NCI-H345 (cell line): ENCODE measurements at places on chromosomes 16 and 17.

- DNase-seq: no peak
These were observed 857 bp upstream of the STAT5A start for GRCh38 chr17:42287305-42287976.

- DNase-seq: no peak
These were observed 24.3 kb downstream of the SPECC1 start for GRCh38 chr17:20033415-20033814.

GRCh38 chr16:84184775-84185174 lies 2.1 kb downstream of the TAF1C start:
- no peak for DNase-seq

- no peak for DNase-seq
These were observed 26.6 kb downstream of the ACSF3 start for GRCh38 chr16:89120281-89120680.

DNA sequence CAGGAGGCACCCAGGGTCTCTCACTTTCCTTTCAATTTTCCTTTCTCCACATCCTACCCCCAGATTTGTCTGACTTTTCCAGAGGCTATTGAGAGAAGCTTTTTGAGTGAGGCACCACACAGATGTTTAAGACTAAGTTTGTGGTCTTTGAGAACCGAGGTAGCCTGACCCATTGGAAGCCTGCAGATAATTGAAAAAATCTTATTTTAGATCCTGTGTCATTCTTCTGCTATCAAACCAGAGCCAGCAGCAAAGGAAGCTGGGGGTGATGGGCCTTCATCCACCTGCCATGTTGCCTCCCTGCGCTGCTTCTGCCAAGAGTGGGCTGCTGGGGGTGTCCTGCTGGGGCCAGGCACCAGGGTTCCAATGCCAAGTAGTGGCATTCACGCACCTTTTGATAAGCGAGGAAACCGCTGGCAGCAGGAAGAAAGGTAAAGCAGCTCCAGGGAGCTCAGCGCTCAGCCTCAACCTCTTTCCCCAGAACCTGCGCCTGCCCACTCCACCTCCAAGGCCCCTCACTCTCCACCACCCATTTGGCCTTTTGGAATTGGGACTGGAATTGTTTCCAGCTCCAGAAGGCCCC lies 55.6 kb downstream of the MPRIP start:
- no peak for DNase-seq

DNA sequence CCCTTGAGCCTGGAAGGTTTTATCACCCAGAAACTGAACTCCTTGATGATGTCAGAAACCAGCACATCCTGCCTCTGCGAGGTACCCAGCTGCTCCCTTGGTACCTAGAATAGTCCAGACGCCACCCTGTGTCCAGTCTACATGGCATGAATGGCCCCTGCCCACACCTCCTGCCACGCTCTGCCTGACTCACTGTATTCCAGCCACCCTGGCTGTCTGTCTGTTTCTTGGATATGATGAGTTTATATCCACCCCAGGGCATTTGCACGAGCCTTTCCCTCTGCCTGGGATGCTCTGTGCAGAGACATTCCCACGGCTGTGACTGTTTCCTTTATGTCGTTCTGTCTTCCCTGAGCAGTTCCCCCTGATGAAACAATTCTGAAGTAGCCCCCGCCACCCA lies 68.7 kb downstream of the CRISPLD2 start:
- DNase-seq: no peak

GRCh38 chr16:75618780-75619179 lies 4.3 kb downstream of the ADAT1 start:
- no peak for DNase-seq

DNA sequence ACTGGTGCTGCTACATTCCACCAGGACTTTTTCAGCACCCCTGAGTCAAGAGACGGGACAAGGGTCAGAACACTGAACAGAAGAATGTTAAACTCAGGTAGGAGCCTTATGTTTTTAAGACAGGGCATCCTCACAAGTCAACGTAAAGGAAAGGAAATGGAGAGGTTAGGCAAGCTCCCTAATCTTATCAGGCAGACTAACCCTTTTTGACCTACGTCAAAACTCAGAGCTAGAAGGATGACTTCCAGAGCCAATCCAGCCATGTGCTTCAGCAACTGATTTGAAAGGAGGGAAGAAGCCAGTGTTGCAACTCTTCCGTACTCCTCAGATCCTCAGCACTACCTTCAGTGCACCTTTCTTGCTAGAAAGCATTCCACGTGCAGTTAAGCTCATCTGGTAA lies 46.8 kb downstream of the REXO5 start:
- DNase-seq: no peak

DNA sequence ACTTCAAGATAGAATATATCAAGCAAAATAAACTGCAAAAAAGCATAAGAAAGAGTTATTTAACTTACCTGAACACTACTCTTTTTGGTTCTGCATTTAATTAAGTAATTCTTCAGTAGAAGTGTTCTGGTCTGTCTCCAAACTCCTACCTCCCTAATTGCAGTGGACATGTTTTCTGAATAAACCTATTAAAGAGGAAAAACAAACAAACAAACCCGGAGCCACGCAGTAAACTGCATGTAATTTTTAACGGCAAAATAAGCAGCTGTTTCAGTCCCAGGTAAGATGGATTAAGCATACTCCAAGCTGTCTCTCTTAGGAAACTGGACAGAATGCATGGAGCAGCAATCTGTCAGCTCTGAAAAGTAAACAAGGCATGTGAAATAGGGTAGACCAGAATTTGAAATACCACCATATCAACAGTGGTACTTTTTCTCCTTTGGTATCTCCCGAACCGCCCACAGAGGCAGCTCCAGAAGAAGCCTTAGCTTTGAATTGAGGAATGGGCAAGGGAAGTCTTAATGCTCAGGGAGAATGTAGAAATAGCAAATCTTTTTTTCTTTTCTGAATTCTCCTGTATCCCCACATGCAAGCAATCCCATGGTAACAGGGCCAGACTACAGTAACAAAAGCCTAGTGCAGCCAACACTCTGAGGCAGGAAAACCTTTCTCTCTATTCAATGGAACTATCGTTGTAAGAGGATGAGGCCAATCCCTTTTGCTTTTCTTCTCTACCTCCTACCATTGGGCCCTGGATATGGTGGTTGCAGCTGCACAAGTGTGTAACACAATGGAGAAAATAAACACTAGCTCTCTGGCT lies 12.5 kb downstream of the ABCA5 start:
- peak; percentile 75 for DNase-seq

- no peak for DNase-seq
These were observed 693.0 kb upstream of the SOX9 start for GRCh38 chr17:71427801-71428200.

DNA sequence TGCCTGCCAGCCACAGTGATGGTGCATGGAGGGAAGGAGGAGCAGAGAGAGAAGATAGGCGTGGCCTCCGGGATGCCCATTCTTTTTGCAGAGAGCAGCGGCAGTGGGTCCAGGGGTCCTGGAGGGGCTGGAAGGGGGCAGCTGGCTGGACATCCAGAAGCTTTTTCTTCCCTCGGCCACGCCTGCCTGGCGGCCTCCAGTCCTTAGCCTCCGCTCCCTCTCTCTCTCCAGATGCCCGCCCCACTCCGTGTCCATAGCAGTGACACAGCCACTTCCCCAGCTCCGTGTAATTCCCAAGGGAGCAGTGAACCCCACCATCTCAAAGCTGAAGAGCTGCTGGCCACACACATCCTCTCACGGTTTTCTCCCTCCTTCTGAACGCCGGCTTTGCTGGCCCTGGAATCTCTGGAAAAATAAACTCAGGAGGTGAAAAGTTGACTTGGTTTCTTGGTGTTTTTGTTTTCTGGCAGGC lies 26.3 kb upstream of the CDC42EP4 start:
- no peak for DNase-seq

- DNase-seq: no peak
These were observed 155.6 kb upstream of the CHMP6 start for GRCh38 chr17:80835816-80836657.

GRCh38 chr17:63698886-63699637 lies 863 bp downstream of the LIMD2 start:
- no peak for DNase-seq

DNA sequence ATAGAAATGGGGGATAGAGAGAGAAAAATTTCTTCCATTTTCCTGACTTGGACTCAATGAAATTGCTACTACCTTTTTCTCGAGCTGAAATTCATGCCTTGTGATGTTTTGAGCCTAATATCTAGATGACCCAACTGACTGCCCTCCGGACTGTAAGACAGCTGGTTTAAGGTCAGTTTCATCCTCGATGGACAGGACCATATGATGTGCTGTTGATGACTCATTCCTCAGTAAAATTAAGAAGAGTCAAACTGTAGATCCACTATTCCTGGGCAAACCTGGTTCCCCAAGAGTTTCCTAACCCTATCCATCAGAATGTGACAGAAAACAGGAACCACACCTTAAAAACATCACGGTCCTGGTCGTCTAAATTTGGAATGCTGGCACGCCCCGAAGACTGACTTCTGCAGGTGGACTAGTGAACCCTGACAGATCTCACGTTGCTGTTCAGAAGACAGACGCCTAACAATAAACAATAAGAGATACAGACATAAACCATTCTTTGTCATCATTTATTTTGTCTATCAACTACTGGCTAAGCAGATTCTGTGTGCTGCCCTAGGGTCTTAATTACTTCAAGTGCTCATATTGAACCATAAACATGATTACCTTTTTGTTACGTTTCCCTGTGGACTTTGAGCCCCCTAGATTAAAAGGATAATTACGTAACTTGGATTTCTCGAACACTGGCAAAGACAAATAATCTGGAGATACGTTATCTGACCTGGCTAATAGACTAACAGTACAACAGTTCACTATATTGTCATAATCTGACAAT lies 45.1 kb upstream of the NOS2 start:
- no peak for DNase-seq

GRCh38 chr16:81875461-81875860 lies 96.4 kb downstream of the PLCG2 start:
- no peak for DNase-seq

DNA sequence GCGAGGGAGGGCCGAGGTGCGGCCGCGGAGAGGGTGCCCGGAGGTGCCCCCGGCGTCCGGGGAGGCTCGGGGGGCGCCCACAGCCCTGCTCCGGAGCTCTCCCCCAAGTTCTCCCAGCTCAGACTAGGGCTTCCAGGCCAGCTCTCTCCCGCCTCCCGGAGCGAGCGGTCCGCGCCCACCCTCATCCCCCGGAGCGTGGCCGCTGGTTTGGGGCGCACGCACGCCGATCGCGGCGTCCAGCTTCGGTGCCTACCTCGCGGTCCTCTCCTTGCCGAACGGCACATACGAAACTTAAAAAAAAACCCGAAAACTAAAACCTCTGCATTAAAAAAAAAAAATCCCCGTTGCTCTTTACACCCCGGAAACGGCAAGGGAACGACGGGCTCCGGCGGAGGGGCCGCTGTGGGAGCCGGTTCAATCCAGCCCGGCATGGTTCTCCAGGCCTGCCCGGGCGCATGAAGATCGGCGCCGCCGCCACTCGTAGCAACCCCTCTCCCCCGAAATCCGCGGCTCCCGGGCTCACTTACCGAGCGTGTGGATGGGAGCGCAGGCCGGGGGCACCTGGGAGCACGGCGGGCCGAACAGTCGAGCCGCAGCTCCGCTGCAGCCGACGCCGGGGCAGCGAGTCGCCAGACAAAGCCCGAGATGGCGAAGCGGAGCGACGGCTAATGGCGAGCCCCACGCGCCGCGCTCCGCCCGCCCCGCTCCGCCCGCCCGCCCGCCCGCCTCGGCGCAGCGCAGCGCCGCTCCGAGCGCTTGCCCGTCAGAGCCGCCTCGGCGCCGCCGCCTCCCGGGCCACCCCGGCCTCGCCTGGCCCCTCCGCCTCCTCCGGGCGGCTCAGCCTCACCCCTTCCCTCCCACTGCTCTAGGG lies 973 bp upstream of the UBTF start:
- peak; percentile 50 for DNase-seq
